ENCODE measurements at places on chromosomes 6 and 20.

DNA sequence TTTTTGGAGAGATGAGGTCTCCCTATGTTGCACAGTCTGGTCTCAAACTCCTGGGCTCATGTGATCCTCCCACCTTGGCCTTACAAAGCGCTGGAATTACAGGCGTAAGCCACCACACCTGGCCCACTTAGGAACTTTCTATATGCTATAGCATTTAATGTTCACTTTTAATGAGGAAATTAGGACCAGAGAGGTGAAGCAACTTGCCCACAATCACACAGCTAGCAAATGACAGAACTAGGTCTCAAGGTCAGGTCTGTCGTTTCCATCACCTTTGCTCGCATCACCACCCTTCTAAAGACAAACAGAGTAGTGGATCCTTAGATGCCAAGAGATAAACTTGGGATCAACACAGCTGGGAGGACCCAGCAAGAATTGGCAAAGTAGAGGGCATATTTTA lies 381.7 kb downstream of the CD83 start:
- no peak for DNase-seq

DNA sequence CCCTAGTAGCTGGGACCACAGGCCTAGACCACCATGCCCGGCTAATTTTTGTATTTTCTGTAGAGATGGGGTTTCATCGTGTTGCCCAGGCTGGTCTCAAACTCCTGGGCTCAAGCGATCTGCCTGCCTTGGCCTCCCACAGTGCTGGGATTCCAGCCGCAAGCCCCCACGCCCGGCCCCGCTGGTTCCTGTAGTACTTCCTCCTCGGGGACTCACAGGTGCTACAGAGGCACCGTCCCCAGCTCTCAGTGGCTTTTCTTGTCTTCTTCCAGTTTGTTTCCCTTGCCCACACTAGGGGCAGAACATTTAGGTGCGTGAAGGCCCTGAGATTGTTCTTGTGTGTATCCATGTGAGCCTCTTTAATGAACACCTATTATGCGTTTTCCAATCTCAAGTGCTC lies 773 bp upstream of the ZBP1 start:
- no peak for DNase-seq

- DNase-seq = peak; percentile 25
Observed at GRCh38 chr20:40741507-40742106, 52.6 kb upstream of the MAFB start.

DNA sequence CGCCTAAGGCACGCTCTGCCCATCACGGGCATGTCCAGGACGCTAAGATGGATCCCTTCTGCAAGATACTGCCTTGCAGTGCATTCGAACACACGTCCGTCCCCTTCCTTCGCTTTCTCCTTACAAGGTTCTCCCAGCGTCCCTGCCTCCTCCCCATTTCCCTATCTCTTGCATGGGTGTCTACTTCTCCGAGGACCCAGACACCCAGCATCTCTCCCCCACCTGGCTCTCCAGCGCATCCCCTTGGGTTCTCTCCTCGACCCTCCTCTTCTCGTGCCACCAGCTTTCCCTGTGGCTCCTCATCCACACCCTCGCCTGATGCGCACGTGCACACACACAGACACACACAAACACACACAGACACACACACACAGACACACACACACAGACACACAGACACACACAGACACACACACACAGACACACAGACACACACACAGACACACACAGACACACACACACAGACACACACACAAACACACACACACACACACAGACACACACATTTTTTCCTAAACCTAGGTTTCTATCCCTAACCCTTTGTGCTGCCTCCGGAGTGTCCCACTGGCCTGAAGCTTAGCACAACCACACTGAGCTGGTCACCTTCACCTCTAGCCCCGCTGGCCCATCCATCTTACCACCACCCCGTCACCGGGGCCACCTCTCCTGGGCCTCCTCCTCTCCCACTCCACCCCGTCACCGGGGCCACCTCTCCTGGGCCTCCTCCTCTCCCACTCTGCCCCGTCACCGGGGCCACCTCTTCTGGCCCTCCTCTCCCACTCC lies 31.9 kb downstream of the ANKRD60 start:
- no peak for DNase-seq

GRCh38 chr6:30020626-30021025 lies 40.4 kb upstream of the POLR1H start:
- DNase-seq = no peak

GRCh38 chr6:41878961-41879405 lies 16.2 kb downstream of the USP49 start:
- DNase-seq = peak; percentile 42

- no peak for DNase-seq
Observed at GRCh38 chr6:29255530-29255929, 46.0 kb upstream of the OR14J1 start.

DNA sequence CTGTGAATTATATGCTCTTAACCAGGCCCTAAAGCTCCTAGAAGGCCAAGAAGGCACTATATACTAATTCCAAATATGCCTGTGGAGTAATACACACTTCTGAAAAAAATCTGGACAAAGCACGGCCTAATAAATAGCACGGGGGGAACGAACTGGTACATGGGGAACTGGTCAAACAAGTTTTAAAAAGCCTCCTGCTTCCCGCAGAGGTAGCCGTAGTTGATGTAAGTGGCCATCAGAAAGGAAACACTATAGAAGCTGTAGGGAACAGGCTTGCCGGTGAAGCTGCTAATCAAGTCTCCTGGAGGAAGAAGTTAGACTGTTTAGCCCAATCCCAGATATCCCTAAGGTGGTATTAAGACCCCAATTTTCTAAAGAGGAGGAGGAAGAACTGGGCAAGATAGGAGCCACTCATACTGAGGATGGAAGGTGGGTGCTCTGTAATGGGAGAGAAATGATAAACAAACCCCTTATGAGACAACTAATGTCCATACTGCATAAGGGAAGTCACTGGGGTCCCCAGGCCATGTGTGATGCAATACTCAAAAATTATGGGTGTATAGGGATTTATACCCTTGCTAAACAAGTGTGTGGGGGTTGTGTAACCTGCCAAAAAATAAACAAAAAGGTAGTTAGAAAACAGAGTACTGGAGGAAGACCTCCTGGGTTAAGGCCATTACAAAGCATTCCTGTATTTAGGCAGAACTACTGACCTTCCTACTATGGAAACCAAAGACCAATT lies 27.1 kb upstream of the ZNF318 start:
- DNase-seq = no peak

Measured in fibroblast of skin of scalp (primary cell).